ENCODE measurements at places on chromosomes 1 and 21. TPM values are rescaled to one million over a fixed set of nuclear protein-coding genes. Genes with fewer than 3 reads are reported as not detected.

GRCh38 chr1:239389703-239390102 lies 3.3 kb downstream of the CHRM3 start:
- DNase-seq = peak; percentile 9

DNA sequence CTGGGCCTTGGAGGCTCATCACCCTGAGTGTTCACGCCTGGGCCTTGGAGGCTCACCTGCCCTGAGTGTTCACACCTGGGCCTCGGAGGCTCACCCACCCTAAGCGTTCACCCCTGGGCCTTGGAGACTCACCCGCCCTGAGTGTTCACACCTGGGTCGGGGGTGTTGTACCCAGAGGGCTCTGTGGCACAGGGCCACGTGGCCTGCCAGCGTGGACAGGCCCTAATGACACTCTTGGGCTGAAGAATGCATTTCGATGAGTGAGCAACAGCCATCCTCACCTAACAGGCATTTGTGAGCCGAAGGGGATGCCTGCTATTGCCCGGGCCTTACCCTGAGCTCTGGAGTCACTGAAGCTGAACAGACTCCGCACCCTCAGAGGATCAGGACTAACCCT lies 17.5 kb downstream of the SLC19A1 start:
- no peak for DNase-seq

GRCh38 chr1:20317471-20317870 lies 26.8 kb downstream of the VWA5B1 start:
- DNase-seq = no peak

The ASCL5 gene
- total RNA-seq = 0.04 TPM

The UTP25 gene
- 7.0 TPM for total RNA-seq

GRCh38 chr21:35563885-35564451 lies 496.4 kb downstream of the SETD4 start:
- DNase-seq = peak; percentile 89

- DNase-seq = no peak
Observed at GRCh38 chr1:223215026-223215425, 72.0 kb upstream of the TLR5 start.

The CAPN9 gene
- total RNA-seq = 0.35 TPM

The DPM3 gene
- total RNA-seq = 21.1 TPM

DNA sequence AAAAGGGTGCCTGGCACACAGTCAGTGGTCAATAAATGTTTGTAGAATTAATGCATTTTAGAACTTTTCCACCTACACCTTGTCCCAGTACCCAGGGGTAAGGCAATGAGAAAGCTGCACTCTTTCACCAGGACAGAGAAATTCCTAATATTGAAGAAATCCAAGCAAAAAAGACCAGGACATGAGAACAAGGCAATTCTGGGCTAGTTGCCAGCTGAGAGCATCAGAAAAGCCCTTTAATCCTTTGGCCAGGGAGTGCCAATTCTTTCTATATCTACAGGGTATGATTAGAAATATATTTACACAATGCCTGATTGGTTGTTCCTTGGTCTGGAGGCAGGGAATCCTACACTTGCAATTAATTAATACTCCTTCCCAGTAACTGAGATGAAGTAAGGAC lies 492.4 kb upstream of the NFIA start:
- peak; percentile 59 for DNase-seq

DNA sequence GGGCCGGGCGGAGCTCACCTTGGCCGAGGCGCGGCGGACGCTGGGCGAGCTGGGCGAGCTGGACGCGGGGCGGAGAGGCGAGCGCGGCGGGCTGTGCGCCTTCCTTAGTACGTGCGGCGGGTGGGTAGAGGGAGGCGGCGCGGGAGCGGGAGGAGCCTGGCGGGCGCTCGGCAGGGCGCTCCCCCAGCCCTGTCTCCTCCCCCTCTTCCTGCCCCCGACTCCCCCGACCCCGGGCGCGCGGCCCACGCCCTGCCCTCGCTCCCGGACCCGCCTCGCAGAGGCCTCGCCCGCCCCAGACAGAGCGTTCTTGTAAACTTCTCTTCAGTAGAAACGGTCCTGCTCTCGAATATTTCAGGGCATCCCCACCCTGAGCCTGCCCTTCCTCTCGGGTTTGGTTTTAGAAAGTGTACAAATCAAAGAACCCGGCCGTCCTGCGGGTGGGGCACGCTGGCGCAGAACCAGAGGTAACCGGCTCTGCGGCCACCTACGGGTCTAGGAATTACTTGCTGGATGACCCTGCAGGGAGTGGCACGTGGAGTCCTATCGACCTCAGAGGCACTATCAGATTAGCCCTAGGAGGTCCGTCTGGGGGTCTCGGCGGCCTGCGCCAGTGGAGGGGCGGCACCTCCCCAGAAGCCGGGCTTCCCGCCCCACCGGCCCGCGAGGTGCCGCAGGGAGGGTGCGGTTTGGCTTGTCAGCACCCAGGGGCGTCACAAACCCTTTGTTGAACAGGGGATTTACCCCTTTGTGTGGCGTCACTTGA lies at the start of gene S100A10:
TSS of gene S100A10 (minus strand) at position 126 of the 763 bp plus-strand sequence. CDS start 7,629 bp downstream, outside the sequence.
- DNase-seq = peak; percentile 91

DNA sequence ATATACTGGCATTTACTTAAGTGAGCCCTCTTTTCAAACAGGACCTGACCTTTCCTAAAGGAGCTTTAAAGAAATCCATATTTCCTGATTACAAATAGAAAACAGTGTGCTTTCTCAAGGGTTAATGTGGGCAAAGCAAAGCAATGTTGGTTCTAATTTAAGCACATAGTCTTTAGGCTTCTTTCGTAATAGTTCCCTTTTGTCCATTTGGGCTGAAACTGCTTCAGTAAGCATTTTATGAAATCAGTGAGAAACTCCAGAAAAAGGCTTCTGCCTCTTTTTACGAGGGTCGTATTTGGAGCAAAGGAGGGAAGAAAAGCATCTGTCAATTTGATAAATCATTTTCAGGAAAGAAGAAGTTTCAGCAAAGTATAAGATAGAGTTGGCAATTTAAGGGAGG lies 331.2 kb downstream of the KIF26B start:
- DNase-seq = peak; percentile 37

DNA sequence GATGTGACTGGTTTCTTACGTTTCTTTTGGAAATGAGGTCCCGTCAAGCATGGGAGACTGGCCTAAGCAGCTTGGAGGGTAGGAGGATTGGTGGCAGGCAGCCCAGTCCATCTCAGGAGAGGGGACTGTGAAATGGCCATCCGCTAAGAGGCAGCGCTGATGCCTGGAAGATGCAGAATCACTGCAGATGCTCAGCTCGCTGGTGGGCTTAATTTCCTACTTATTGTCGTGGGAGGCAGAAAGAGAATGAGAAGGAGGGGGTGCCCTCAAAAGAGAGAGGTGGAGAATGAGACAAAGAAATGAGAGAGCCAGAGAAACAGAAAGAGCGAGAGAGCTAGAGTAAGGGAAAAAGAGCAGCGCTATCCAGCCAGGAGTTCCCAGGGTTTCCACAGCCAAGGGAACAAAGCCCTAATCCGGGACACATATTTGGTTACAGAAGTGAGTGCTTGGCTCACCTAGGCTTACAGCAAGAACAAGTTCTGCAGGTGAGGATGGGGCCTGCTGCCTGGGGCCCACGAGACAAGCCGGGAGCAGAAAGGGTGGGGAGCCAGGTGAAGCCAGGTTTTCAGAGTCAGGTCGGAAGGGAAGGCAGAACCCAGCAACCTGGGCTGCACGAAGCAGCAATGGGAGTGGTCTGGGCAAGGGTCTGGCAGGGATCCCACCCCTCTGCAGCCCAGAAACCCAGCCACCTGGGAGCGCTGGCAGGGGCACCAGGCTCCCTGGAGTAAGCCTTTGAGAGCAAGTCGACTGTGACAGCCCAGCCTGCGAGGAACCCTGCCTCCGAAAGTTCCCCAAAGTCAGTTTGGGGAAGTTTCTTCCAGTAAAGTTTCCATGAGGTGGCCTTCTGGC lies 5.8 kb downstream of the ECE1 start:
- DNase-seq = peak; percentile 85

DNA sequence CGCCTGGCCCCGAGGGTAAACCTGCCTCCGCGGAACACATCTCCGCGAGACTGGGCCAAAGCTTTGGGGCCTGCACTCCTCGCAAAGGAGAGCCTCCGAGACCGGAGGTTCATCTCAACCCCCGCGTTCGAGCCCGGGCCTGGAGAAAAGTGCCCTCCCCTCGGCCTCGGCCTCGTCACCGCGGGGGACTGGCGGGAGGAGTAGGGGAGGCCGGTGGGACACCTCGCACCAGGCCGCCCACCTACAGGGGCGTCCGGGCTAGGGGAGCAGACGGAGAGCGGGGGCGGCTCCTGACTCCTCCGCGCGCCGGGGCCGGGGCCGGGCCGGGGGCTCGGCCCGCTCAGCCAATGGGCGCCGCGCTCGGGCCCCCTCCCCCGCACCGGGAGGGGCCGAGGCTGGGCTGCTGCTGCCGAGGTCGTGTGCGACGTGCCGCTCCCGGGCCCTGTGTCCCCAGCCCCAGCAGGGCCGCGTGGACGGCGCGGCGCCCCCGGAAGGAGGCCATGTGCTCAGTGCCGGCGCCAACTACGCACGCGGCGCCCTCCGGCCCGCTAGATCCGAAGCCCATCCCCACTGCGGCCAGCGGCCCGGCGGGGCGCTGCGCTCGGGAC lies 684 bp downstream of the SLC2A1 start:
- peak; percentile 87 for DNase-seq

The TARS2 gene
- 15.3 TPM for total RNA-seq

DNA sequence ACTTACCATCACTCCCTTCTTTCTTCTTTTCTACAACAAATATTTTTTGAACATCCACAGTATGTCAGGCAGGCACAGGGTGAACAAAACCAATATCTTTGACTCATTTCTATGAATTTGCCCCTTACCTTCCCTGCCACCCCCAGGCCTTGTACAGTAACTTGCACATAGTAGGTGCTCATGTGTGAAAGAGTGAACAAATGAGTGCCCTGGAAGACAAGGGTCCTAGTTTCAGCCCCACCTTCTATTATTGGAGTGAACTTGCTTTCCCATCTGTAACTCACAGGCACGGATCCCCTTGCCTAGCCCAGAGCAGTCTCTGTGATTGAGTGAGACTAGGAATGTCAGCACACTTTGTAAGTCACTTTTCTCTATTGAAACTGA lies 12.8 kb downstream of the ZDHHC18 start:
- DNase-seq = no peak

DNA sequence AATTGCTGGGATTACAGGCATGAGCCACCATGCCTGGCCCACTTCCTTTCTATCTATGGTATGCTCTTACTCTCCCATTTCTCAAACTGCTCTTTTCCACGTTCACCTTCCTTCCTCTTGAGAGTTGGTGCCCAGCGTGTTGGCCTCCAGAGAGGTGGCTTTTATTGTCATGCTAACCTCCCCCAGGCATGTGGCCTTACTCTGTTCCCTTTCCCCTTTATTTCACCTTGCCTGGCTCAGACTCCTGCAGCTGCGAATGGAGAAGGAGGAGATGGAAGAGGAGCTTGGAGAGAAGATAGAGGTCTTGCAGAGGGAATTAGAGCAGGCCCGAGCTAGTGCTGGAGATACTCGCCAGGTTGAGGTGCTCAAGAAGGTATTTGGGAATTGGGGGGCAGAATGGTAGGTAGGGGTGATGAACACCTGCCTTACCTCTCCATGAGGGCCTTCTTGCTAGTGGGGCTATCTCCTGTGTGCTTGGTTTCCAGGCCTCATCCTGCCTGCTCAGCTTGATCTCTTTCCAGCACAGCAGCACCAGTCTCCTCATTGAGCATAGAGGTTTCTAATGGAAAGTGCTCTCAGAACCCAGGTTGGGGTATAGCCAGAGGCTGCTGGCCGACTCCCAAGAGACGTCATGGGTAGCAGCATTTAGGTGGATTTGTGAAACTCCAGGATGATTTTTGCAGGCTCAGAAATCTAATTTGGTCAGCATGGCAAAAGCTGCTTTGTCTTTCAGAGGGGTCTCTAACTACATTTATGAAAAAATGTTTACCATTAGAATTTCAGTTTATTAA lies 13.2 kb upstream of the TUFT1 start:
- peak; percentile 76 for DNase-seq

GRCh38 chr1:246748867-246749266 lies 24.7 kb downstream of the SCCPDH start:
- no peak for DNase-seq

Measured in muscle of leg (tissue), 16 donors.